ENCODE measurements at places on chromosomes 16 and 17. TPM values are rescaled to one million over a fixed set of nuclear protein-coding genes. Genes with fewer than 3 reads are reported as not detected.

The MT1B gene
- total RNA-seq, result not detected

The GOSR2 gene
- 37.4 TPM for total RNA-seq

The ST6GALNAC2 gene
- 12.1 TPM for total RNA-seq

The PDILT gene
- not detected for total RNA-seq

The ZNF688 gene
- 13.5 TPM for total RNA-seq

The HSPB9 gene
- total RNA-seq, result not detected

The ALOX12B gene
- total RNA-seq, result not detected

The CDH13 gene
- total RNA-seq, result 35.9 TPM

The KCTD2 gene
- total RNA-seq, result 23.8 TPM

The TRIM72 gene
- 0.28 TPM for total RNA-seq

The ZPBP2 gene
- total RNA-seq, result not detected

The GJC1 gene
- 18.9 TPM for total RNA-seq

The RPH3AL gene
- total RNA-seq, result 10.0 TPM

The KRTAP2-3 gene
- total RNA-seq, result not detected

The TCAP gene
- total RNA-seq, result 0.60 TPM

The SPATA22 gene
- 1.8 TPM for total RNA-seq

The ACSM2A gene
- total RNA-seq, result not detected

The TP53TG3B gene
- total RNA-seq, result not detected

The MYH11 gene
- 22.4 TPM for total RNA-seq
